ENCODE measurements at places on chromosomes 2 and 18.

DNA sequence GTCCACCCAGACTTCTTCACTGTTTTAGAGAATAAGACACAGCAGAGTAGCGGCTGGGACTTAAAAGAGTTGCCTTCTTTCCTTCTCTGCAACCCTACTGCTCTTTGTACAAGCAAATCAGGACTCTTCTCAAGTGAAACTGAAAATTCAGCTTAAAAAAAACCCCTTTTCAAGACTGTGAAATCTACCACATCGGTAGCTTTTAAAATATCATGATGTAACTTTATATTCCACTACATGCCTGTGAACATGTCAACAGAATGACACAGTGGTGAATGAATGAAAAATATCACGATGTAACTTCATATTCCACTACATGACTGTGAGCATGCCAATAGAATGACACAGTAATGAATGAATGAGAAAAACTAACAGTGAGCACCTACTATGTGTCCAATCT is 53.4 kb downstream of the TCF4 start:
- DNase-seq = no peak

GRCh38 chr2:80670763-80671162 is 366.2 kb upstream of the LRRTM1 start:
- no peak for DNase-seq

GRCh38 chr2:230734247-230735175 is 21.9 kb downstream of the CAB39 start:
- no peak for DNase-seq

DNA sequence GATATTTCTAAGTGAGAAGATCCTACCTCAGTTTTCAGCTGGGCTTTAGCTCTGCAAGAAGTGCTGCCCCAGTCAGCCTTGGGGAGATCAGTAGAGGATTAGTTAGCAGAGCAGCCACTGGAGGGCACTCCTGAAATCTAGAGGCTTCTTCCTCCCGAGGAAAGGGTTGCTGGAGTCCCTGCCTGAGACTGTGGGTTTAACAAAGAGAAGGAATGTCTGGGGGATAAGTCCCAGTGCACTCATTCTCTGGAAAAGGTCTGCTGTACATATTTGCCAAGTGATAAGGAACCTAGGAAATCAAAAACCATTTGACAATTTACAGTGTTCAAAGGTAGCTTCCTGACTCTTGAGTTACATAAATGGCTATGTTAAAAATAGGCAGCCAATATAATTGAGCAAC is 207.2 kb downstream of the SLC8A1 start:
- peak; percentile 53 for DNase-seq

DNA sequence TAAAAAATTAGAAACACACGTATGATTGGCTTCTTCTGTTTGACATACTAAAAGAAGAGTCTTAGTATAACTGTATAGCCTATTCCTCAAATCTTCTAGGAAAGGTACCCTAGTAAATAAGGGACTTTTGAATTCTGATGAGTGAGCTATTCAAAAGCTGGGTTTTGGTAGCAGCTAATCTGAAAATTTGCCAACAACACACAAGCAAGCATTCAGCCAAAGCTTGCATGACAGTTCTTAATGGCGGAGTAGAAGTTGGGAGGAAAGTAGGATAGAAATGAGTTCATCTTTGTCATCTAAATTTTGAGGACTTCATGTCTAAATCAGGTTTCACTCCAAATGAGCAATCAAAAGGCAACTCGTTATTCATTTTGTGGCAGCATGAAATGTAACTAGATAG is 813.0 kb downstream of the MBD2 start:
- no peak for DNase-seq

DNA sequence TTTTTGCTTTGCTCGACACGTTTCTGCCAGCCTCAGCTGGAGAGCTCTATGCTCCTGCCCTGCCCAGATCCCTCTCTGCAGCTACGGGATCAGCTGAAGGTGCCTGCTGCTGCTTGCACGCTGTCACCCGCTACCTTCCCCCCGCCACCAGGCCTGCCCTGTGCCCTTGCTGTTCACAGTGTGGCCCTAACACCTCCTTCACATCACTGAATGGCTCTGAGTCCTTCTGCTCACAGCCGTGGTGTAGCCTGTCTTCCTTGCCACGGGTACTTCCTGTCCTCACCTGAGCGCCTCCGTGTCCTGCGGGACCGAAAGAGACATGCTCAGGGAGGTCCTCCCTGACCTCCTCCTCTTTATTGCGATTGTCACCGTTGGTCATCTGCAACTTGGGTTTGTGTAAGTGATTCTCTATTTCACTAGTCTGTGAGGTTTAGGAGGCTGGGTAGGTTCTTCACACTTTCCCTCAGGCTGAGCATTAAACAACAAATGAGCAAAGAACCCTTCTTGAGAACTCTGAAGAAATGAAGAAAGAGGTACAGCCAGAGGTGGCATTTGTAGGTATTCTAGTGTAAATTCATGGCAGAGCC is 127.5 kb downstream of the NCK2 start:
- no peak for DNase-seq

GRCh38 chr2:81675641-81676040 is 1371.1 kb upstream of the LRRTM1 start:
- DNase-seq = no peak

DNA sequence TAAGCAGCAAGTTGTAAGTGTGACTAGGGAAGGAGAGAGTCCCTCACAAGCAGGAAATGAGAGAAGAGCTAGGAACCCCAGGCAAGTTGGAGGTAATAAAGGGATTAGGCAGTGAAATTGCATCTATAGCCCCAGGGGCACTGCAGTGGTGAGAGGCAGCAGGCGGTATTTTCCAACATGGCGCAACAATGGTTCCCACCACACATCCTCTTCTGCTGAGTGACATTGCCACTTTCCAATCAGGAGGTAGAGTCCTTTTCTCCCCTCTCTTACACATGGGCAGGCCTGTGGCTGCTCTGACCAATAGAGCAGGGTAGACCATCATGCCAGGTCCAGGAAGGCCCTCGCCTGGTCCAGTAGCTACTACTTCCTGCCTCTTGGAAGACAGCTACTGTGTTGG is 86.6 kb downstream of the DNER start:
- DNase-seq = no peak

DNA sequence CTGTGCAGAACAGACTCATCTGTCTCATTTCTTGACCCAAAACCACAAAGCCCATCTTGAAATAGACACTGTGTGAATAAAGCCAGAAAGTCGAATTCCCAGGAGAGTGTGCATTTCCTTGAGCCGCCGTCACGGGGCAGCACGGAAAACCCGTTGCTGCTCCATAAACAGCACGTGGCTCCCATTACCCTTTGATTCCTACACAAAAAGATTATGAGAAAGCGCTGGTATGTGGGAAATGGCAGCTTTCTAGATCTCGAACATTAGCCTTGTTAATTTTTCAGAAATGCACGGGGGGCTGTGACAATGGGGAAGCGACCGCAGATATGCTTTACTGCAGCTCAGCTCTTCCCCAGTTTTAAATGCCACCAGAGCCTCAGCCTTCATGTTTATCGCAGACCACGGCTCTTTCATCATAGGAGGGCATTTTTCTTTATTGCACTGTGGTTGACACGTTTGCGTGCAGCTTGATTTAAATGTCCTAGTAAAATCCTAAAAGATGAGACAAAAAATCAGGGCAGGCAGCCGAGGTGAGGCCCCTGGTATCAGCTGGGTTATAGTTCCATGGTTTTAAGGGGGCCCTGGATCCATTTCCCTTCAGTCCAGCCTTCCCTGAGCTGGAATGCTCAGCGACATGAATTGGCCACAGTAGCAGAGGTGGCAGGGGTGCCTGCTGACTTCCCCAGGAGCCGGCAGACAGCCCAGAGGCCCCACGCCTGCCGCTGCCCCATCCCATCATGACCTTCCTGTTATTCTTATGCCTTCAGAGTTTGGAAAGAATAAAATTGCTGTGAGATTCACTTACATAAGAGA is 249.3 kb downstream of the NDUFA10 start:
- no peak for DNase-seq

DNA sequence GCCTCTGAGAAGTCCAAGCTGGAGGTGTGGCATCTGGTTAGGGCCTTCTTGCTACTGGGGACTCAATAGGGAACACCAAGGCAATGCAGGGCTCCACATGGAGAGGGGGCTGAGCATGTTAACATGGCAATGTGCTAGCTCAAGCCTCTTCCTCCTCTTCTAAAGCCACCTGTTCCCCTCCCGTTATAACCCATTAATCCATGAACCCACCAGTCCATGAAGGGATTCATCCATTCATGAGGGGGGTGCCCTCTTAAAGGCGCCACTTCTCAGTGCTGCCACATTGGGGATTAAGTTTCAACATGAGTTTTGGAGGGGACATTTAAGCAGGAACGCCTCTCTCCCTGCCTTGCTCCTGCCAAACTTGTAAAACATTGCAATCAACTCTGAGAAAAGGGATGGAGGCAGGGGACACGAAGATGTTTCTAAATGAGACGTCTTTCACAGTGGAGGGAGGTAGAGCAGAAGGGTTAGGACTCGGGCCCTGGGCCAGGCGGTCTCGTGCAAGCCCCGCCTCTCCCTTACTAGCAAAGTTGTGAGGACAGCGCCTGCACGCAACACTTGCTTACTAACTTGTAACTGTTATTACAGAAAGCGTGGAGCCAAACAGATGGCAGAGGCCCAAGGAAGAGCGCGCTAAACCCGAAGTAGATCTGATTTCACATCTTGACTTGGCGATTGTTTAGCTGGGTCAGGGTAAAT is 118.2 kb upstream of the ZNF516 start:
- DNase-seq = no peak

- DNase-seq = no peak
These were observed 64.0 kb upstream of the CABLES1 start for GRCh38 chr18:23071285-23071684.

DNA sequence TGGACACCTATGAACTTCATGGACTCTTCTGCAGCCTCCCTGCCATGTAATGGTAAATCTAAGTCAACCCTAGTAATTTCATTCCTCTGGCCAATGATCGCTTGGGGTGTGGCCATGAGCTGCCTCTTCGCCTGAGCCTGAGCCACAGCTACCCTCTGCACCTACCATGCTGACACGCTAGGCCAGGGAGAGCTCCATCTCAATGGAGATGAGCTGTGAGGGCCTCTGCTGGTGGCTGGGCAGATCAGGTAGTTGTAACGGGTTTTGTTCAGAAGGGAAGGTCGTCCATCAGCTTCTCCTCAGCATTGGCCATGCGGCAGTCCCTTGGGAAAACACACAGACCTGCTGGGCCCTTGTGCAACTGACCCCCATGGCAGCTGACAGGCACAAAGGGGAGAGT is 24.4 kb downstream of the MPHOSPH10 start:
- no peak for DNase-seq

- no peak for DNase-seq
These were observed 2.6 kb downstream of the TRAK2 start for GRCh38 chr2:201448701-201449100.

- DNase-seq = no peak
These were observed 407.3 kb upstream of the LYPD1 start for GRCh38 chr2:133077269-133077822.

- no peak for DNase-seq
These were observed 18.0 kb upstream of the MBP start for GRCh38 chr18:77150588-77150987.

GRCh38 chr2:45047301-45047700 is 38.0 kb upstream of the SIX2 start:
- DNase-seq = no peak

- no peak for DNase-seq
These were observed 14.9 kb upstream of the UBE2F start for GRCh38 chr2:237951878-237952277.

DNA sequence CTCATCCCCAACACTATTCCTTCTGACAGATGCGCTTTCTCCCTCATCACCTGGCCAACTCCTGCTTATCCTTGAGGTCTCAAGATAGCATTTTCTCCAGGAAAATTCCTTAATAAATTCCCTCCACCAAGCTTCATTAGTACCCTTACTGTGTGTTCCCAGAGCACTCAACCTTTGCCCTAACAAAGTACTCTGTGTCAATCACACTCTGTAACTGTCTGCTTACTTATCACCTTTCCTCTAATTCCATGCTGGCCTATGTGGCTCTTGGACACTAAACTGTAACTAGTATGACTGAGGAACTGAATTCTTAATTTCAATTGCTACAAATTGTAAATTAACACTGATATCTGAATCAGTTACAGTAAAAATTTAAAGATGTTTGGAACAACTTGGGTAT is 17.9 kb upstream of the NEUROD1 start:
- no peak for DNase-seq

DNA sequence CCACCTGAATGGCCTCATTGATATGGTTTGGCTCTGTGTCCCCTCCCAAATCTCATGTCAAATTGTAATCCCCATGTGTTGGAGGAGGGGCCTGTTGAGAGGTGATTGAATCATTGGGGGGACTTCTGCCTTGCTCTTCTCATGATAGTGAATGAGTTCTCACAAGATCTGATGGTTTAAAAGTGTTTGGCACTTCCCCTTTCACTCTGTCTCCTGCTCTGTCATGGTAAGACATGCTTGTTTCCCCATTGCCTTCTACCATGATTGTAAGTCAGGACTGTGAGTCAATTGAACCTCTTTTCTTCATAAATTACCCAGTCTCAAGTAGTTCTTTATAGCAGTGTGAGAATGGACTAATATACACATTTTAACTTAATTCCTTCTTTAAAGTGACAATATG is 146.8 kb upstream of the KCNJ3 start:
- no peak for DNase-seq

GRCh38 chr2:37587817-37588216 is 83.6 kb downstream of the CDC42EP3 start:
- DNase-seq = no peak

DNA sequence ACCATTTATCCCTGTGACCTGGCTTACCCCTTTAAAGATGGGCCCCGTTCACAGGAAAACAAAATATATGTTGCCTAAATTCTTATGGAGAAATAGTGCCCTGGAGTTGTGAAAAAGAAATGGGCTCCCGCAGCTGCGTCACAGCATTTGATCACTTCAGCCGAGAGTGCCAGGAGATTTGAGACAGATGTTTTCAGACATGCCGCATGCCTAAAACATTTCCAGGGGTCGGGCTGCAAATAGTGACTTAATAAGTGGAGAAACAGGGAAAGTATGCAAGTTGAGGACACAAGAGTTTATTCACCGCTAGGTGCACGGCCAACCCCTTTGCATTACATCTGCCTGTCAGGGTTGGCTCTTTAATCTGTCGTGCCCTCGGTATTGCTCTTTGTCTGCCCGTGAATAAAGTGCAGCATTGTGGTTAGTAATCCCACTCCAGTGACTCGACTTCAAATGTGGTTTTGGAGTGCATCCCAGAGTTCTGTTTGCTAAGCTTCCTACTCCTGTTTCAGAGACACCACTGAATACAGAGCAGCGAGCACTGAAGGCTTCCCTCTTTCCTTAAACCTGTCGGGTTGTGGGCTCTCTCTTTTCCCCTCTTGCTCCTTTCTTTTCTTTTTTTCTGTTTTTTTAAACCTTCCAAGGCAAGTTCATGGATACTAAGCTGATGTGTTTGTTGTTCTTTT is 187.5 kb downstream of the LTBP1 start:
- DNase-seq = peak; percentile 69

- DNase-seq = no peak
These were observed 151.0 kb downstream of the TRIB2 start for GRCh38 chr2:12867631-12868287.

All from DMS153 (cell line).